ENCODE measurements at places on chromosomes 7 and 10.

- DNase-seq, result no peak
Measured at GRCh38 chr10:76309070-76309469, 877.6 kb downstream of the LRMDA start.

- DNase-seq, result no peak
Measured at GRCh38 chr10:5447611-5448071, 35.3 kb downstream of the NET1 start.

DNA sequence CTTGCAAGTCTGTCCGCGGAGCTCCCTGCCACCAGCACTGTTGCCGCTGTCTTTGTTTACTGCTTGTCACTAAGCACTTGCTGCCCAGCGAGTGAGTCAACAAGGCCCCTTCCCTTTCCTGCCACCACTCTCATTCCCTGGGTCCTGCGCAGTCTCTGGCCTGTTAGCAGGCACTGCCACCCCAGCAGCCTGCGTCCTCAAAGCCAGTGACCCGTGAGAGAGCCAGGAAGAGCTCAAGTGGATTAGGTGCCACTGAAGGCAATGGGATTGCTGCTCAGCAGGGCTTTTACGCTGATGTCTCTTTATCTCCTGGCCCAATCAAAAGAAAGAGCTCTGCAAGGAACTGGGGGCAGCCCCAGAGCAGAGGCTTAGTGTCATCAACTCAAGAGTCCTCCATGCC lies at the start of gene FRMPD2:
Gene FRMPD2 (minus strand): TSS at position 61 of the 400 bp plus-strand sequence. CDS start 129 bp downstream, outside the sequence.
- no peak for DNase-seq

DNA sequence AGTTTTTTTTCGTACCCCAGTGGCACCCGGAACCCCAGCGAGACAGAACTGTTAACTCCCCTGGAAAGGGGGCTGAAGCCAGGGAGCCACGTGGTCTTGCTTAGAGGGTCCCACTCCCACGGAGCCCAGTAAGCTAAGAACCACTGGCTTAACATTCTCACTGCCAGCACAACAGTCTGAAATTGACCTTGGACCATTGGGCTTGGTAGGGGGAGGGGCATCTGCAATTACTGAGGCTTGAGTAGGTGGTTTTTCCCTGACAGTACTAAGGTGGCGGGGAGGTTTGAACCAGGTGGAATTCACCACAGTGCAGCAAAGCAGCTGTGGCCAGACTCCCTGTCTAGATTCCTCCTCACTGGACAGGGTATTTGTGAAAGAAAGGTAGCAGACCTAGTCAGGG lies 196.5 kb downstream of the ADK start:
- DNase-seq, result no peak

GRCh38 chr7:106604303-106604924 lies 56.5 kb downstream of the CCDC71L start:
- DNase-seq, result no peak

GRCh38 chr7:28976022-28976421 lies 17.9 kb upstream of the TRIL start:
- no peak for DNase-seq

DNA sequence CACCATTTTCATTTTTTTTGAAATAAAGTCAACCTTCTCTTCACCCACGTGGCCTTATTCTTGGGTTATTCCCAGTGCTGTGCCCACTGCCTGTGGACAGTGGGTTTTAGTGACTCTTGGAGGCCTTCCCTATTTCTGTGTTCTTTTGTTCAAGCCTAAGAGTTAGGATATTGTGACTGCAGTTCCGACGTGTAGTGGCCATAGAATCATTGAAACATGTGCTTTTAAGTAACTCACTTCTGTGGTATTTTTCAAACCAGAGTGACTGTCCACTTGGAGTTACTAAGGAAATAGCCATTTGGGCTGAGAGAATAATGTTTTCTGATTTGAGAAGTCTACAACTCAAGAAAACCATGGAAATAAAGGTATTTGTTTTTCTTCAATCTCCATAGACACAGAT lies 23.7 kb downstream of the TDRD1 start:
- DNase-seq, result no peak
